Body of pancreas (tissue), 4 donors: ENCODE measurements at places on chromosomes 7 and 10. TPM values are rescaled to one million over a fixed set of nuclear protein-coding genes. Genes with fewer than 3 reads are reported as not detected.
A peak's percentile ranks its signal among the peaks of the same experiment; 100 is the strongest.

- DNase-seq: no peak
Observed at GRCh38 chr7:83105948-83106347, 56.7 kb downstream of the PCLO start.

- no peak for DNase-seq
Observed at GRCh38 chr7:149838992-149839408, 825 bp downstream of the ZNF862 start.

PRR15 gene
- 2.3 TPM for total RNA-seq

DNA sequence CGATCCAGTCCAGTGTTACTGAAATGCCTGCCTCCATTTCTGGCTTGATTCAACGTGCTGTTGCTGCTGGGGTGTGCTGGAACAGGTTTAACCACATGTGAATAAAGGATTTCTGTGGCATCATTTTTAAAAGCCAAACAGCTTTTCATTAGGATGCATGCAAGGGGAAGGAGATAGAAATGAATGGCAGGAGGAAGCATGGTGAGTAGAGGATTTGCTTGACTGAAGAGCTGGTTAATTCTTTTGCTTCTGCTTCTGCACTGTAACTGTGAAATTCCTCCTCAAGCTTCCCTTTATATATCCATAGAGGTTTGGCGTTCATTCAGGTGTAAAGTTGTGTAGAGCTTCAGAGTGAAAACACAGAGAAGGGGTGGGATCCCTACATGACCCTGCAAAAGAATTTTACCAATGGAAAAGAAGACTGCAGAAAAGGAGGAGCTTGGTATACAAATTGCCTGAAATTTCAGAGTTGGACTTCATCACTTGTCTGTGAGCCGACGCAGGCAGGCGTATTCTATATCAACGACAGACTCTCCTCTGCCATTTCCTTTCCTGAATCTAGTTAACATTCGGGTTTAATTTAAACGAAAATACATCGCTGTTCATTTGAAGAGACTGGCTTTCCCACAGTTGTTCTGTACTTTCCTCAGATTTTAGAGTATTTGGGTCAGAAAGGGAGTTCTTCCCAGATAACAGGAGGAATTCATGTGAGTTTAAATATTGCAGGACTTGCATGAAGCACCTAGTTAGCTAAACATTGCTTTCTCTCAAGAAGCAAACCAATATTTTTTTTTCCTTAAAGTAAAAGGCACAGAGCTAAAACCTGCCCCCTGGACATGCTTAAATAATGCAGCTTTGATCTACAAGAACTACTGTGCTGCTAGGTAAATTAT lies at the start of gene SOSTDC1:
Gene SOSTDC1 (minus strand): TSS at position 270 of the 893 bp plus-strand sequence. CDS start 70 bp downstream, at position 200.
- DNase-seq: no peak

GRCh38 chr7:31664890-31665289 lies 22.1 kb upstream of the PPP1R17 start:
- no peak for DNase-seq

GHRHR gene
- total RNA-seq: not detected

DMBT1 gene
- 0.26 TPM for total RNA-seq

SNCG gene
- total RNA-seq: 3.0 TPM

- peak; percentile 0 for DNase-seq
Observed at GRCh38 chr7:27157702-27158431, 1.4 kb upstream of the HOXA7 start.

FGL2 gene
- 9.1 TPM for total RNA-seq

- DNase-seq: no peak
Observed at GRCh38 chr7:7201578-7202374, 19.4 kb downstream of the C1GALT1 start.

GRCh38 chr7:151806204-151806603 lies 70.7 kb downstream of the PRKAG2 start:
- peak; percentile 70 for DNase-seq
